ENCODE measurements at places on chromosomes 3 and 15.

GRCh38 chr3:13517253-13517977 is 31.5 kb upstream of the FBLN2 start:
- DNase-seq: no peak

GRCh38 chr3:18250991-18251390 is 174.1 kb downstream of the SATB1 start:
- no peak for DNase-seq

GRCh38 chr3:30768703-30769550 is 125.5 kb downstream of the GADL1 start:
- DNase-seq: peak; percentile 64

- DNase-seq: no peak
Observed at GRCh38 chr3:31490502-31490901, 42.2 kb upstream of the STT3B start.

- no peak for DNase-seq
Observed at GRCh38 chr15:74174958-74175253, 1.4 kb downstream of the ISLR start.

DNA sequence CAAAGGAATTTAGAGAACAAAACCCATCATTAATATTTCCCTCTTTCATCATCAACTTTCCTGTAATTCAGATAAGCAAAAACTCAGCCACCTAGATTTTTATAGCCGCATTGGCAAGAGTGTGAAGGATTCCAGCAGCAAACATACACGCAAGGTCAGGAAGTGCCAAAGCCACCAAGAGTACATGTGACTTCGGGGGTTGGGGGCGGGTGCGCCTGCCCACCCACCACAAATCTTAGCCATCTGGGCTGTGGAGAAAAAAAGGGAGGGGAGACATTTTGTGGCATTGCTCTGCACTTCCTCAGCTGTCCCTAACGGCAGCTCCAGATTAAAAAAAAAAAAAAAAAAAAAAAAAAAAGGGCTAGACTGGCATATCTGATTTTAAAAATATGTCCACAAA is 148.4 kb downstream of the TNIK start:
- DNase-seq: no peak

DNA sequence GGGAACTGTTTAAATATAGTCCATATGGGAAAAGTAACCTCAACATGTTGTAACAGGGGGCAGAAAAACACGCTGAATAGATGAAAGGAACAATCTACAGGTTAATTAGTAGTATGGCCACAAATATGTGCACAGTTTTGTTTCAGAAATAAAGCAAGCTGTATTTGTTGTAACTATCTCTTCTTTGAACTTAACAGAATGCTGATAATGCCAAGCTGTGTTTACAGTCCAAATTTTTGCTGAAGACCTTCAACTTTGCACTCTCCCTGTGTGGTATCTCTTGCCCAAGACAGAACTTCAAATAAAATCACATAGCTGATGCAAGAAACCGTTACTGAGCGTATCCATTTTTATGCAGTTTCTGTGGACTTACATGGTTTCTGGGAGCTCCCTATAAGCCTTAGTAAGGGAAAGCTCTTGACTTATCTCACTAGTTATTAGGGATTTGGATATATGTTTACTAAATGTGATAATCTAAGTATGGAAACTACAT is 425.4 kb upstream of the TPRG1 start:
- no peak for DNase-seq

DNA sequence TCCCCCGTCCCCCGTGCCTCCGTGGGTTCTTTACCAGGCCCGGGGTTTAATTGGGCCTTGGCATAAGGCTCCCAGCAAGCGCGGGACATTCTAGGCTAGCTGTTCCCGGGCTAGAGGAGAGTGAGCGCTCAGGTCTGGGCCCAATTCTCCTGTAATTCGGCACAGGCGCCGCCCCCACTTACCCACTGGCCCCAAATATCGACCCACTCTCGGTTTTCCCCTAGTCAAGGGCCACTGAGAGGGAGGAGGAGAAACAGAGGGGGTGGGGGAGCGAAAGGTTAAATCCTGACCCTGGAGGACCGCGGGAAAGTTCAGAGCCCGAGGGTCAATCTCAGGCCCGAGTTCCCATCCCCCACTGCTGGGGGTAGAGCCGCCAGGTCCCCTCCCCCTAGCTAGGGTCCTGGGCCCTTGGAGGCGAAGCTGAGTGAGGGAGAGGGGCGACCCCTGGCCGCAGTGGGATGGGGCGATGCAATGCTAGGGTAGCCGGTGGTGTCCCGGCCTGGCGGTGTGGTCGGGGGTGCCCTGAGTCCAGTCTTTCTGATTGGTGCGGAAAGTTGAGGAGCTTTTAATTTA is 8.5 kb upstream of the ONECUT1 start:
- no peak for DNase-seq

DNA sequence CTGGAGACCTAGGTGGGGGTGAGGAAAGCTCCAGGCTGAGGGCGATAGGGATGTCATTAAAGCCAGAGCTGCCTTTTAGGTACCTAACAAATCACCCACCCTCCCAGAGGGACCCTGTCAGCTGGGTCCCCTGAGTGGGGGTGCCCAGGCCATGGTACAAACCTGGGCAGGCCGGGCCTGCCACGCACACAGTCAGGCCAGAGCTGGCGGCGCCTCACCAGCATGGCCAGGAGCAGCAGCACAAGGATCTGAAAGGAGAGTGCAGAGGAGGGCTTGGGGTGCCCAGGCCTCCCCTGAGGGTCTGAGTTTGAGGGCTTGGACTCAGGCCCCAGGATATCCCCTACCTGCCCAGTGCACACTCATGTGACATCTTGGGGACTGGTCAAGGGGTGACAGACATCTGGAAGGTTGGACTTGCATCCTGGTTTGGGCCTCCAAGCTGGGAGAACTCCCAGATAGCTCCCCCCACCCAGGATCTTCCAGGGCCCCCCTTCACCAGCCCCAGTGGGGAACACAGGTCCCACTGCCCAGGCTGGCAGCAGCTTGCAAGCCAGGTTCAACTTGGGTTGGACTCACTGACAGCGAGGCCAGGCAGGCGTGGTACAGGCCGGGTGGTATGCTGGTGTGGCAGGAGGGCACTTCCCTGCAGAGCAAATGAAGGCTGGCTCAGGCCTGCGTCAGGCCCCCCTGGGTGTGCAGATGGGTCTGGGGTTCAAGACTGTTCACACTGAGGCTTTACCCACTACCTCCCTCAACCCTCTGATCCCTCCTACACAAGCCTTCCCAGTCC is 5.2 kb downstream of the STRA6 start:
- DNase-seq: no peak

- DNase-seq: no peak
Observed at GRCh38 chr3:37730383-37730782, 131.3 kb upstream of the CTDSPL start.

GRCh38 chr15:60394689-60395097 is 3.1 kb downstream of the ANXA2 start:
- no peak for DNase-seq

DNA sequence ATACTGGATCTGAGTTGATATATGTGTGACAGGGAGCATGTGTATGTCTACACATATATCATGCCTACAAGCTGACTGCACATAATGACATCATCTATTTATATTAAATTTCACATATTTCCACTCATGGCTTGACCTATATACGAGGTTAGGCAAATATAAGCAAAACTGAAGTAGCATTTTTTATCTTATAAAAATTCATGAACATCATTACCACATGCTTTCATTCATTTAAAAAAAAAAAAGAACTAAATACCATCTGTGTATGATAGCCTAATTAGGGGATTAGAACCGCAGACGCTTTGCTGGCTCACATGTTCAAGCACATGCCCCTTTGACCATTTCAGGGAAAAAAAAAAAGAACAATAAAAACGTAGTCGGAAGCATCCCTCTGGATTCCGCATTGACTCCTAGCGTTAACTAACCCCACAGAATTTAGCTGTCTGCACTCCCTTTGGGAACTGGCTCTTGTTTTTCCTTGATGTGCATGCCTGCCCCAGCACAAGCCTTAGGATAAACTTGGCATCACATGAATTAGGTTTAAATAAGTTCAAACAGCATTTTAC is 888.4 kb downstream of the ROBO1 start:
- DNase-seq: no peak

- no peak for DNase-seq
Observed at GRCh38 chr15:89495638-89496145, 691 bp downstream of the RHCG start.

GRCh38 chr3:149015393-149015792 is 24.1 kb downstream of the GYG1 start:
- DNase-seq: no peak

All from T-cell (primary cell).